ENCODE measurements at places on chromosomes 1 and 21.

DNA sequence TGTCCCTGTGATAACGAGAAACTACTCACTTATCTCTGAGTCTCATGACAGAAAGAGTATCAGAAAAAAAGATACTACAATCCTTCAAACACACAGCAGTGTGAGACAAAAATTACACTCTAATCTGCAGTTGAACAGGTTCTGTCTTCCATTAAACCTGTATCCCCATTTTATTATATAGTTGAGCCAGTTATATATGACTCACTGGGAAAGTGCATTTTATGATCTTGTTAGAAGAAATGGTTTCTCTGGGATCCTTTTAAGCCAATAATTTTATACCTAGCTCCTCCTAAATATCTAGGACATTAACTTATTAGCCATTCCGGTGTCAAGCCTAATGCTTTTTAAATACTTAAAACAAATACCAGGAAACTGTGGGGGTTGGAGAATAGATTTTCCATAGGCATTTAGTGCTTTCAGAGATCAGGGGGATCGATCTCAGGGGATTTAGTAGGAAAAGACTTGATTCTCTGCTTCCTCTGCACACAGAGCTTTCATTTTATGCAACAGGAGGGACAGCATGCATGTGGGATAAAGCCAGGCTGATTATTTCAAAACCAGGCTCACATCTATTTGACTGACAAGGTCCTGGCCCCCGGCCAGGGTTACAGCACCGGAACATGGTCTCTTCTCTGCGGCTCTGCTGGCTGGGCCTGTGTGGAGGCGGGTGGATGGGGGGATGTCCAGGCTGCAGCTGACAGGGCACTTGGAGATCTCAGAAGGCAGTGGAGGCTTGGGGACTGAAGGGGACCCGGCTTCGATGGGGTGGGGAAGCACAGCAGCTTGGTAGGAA is 310.6 kb downstream of the DISC1 start:
- no peak for DNase-seq

DNA sequence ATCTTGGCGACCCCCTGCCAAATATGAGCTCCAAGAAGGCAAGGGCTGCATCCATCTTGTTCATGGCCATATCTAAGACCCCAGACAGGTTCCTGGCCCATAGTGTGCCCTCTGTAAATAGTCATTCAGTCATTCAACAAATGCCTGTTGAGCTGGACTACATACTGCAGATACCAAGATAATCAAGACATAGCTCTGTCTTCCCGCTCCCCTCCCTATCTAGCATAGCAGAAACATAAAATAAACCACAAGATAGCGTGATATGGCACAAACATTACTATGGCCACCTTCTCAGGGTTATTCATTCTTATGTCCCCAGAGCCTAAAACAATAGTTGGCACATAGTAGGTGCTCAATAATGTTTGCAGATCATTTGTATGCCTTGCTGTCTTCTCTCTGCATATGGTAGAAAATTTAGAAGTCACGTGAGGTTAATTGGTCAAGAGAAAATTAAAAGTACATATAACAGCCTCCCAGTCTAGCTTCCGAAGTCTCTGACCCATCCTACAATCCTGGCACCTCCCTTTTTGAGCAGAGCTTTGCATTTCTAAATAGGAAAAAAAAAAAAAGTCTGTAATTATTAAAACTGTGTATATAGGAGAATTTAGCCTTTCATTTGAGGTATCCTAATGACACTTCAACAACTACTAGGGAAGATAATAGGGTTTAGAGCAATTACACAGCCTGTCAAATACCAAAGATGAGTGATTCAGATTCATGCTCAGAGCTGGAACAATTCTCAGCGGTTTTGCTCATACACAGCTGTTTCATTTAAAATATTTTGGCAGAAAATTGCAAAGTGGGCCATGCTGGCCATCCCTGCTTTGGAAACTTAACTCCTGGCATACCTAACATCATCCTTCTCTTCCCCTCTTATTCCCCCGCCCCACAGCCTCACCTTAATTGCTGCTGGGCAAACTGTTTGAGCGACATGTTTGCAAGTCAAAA is 219.0 kb downstream of the KAZN start:
- DNase-seq, result no peak

DNA sequence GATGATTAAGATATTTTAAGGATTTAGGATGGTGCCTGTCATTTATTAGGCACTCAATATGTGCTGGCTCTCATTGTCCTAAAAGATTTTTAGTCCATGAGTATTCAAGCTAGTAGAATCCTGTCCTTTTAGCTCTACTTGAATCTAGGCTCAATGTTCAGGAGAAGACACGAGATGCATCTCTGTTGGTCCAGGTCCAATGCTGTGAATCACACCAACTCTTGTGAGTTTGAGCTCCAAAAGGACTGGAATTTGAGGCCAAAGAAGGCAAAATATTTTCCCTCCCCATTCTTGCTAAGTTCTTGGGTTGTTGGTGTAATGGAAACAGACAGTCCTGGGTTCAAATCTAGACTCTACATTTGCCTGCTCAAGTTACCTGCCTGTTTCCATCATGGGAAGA is 1.4 kb upstream of the PODN start:
- DNase-seq, result no peak

- DNase-seq, result no peak
Measured at GRCh38 chr1:26016953-26017545, 4.5 kb upstream of the EXTL1 start.

DNA sequence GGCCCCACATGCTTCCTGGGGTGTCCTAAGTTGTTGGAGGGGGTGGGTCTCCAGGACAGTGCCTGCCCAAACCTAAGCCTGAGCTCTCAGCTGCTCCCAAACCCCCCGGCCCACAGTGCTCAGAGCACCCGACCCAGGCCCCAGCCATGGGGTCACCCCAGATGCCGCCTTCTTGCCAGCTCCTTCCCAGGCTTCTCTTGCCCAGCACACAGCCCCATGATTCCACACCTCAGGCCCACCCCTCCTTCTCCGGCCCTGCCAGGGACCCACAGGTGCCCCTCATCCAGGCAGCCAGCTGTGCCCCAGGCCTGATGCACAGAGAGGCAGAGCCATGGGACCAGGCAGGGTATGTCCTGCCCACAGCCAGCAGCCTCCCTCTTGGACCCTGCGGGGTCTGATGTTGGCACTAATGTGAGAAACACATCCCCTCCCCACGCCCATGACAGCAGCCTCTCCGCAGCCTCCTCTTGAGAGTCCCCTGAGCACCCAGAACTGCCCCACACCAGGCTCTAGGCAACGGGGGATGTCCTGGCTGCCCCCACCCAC is 4.9 kb downstream of the WNT9A start:
- no peak for DNase-seq

DNA sequence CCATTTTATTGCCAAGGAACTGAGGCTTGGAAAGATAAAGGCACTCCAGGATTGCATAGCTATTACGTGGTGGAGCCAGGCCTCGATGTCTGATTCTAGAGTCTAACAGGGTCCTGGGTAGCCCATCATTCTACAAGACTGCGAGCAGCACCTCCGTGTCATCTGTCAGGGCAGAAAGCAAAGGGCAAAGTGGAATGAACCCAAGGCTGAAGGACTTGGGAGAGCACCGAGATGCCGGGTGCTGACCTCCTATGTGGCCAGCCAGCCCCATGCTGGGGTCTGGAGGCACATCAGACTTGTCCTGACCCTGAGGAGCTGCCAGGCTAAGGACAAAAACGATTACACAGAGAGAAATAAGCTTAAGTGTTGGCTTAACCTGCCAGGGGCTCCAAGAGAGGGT is 62.3 kb downstream of the MRPL37 start:
- DNase-seq, result no peak

GRCh38 chr21:40018871-40019475 is 151.7 kb downstream of the PCP4 start:
- DNase-seq, result no peak

DNA sequence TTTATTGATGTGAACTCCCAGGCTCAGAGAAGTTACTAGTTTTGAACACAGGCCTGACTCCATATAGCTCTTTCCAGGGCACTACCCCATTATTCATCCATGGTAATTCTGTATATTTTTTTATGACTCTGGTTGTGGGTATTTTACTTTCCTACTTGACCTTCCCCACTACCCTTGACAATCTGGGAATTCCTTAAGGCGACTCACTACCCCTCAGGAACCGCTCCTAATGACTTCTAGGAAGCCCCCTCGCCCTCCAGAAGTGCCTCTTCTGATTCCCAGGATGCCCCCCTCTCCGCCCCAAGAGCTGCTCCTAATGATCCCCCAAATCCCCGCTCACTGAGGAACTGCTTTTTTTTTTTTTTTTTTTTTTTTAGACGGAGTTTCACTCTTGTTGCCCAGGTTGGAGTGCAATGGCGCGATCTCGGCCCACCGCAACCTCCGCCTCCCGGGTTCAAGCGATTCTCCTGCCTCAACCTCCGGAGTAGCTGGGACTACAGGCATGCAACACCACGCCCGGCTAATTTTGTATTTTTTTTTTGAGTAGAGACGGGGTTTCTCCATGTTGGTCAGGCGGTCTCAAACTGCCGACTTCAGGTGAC is 972 bp upstream of the KDM4A start:
- DNase-seq, result no peak

DNA sequence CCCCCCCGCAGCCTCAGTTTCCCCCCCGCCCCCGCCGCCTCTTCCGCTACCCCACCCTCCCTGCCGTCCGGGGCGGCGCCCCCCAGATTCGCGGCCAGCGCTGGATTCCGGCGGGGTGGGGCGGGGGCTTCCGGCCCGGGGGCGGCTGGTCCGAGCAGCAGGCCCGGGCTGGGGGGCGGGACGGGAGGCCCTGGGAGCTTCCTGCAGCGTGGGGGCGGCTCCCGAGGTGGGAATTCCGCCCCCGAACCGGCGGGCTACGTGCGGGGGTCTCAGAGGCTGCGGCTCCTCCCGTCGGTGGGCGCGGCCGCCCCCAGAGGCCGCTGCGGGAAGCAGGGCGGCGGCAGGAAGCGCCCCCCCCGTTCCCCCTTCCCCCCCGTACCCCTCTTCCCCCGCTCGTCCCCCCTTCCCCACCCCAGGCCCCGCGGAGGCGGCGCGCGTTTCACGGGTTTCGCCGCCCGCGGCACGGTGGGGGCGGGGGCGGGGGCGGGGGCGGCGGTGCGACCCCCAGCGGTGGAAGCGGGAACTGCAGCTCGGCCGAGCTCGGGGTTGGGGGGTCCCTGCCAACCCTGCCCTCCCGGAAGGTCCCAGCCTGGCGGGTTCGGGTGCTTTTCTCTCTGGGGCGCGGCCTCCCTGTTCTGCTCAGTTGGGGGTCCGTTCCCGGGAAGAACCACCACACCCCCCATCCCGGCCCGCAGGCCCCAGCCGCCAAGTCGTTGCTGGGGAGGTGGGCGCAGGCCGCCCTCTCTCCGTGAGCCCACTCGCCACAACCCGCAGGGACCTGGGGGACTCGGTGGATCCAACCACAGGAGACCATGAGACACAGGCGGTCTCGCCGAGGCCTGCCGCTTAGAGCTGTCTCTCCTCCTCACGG is 76.3 kb downstream of the MORN1 start:
- DNase-seq, result no peak

GRCh38 chr1:226126824-226127569 is 59.5 kb downstream of the ACBD3 start:
- no peak for DNase-seq

DNA sequence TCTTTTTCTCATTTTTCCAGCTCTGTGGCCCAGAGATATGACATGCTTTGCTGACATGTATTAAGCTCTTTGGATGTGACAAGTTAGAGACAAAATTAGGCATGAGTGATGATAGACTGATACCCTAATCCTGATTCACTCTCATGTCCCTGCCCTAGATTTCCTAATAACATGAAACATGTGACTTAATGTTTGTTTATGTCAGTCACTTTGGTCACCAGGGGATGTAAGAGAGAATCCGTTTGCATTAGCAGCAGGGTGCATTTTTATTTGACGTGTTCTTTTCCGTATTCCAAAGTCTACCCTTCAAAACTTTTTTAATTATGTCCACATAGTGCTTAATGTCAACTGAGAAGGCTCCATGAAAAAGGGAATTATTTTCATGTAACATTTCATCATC is 192.4 kb downstream of the HMCN1 start:
- DNase-seq, result no peak

DNA sequence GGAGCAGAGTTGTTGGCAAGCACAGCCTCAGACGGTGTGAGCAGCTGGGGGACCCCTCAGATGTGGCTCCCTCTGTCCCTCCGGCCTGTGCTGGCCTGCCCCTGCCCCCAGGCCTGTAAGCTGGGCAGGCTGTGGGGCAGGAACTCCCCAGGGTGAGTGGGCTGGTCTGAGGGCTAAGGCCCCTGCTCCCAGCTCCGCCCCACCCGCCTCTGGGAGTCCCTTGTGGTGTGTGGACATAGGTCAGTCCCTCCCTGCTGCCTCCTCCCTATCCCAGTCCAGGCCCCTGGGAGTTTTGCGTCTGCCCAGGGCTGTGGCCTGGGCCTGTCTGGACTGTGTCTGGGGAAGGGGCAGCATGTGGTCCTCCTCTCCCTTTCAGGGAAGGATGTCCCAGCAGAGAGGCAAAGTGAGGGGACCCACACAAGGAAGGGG is 3.6 kb upstream of the VWA1 start:
- peak; percentile 16 for DNase-seq

DNA sequence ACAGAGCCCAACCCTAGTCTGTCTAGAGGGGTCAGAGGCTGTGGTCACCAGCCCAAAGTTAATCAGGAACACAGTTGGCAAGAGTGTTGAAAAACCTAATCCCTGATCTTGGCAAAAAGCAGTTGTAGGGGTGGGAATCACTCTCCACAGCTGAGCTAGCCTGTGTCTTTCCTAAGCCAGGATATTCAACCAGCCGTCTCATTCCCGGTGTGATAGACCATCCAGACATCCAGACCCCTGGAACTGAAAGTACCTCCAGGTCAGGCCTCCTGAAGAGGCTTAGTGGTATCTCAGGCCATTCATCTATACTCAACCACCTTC is 4.9 kb downstream of the LHX9 start:
- no peak for DNase-seq

- no peak for DNase-seq
Measured at GRCh38 chr1:228500143-228500734, 13.1 kb downstream of the RNF187 start.

GRCh38 chr1:233180641-233181364 is 114.7 kb downstream of the PCNX2 start:
- no peak for DNase-seq

- no peak for DNase-seq
Measured at GRCh38 chr1:49208712-49209111, 432.0 kb upstream of the BEND5 start.

GRCh38 chr1:39183503-39184353 is 20.8 kb upstream of the MACF1 start:
- DNase-seq, result peak; percentile 40

DNA sequence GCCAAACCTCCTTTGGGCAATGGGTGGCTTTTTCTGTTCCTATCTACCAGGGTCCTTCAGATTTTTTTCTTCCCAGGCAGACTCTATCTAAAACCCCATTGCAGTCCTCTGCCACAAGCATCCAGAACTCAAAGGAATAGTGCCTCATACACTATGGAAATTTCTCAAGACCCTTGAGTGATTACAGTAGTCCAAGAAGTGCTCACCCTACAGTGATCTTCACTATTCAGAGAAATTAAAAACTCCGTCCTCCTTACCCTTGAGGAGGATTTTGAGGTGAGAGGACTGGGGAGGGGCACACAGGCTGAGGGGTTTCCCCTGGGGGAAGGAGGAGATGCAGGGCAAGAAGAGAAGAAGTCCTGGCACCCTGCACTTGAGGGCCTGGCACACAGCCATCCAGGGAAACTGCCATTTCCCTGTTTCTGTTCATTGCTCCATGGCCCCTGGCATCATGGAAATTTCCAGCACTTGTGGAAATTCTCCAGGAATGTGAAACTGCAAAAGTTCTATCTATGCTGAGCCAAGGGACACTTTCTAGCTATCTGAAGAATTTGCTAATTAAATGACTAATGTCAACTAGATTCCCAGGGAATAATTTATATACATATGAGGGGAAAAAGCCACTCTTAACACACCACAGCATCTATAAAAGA is 102.5 kb upstream of the ATP1B1 start:
- no peak for DNase-seq

Measured in GF-D8 (cell line).